ENCODE measurements at places on chromosomes 1 and 21.

GRCh38 chr1:4044967-4045366 lies 144.9 kb upstream of the C1orf174 start:
- no peaks in the 10 kb centered on the region for H3K36me3 ChIP-seq
- no peak overlapping the region for H3K4me3 ChIP-seq
- H3K4me1 ChIP-seq: no peaks in the 10 kb centered on the region
- DNase-seq: no peak

DNA sequence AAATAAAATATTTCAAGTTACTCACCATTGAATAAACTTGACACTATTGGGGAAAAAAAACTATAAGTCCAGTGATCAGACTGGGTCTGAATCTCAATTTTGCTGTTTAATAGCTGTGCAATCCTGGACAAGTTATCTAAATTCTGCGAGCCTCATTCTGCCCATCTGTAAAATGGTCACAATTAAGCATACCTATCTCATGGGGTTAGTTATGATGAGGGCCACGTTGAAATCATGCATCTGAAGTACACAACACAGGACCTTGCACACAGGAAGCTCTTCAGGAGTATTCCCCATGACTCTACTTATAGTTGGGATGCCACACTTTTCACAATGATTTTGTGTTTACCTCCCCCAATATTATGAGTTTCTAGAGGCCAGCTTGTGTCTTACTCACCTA lies 3.8 kb upstream of the HTR1D start:
- no peak overlapping the region for H3K27ac ChIP-seq
- H3K4me3 ChIP-seq: no peak overlapping the region
- H3K27me3 ChIP-seq: peaks cover 18% of the 10 kb centered on the region
- H3K36me3 ChIP-seq: no peaks in the 10 kb centered on the region
- no peak for DNase-seq

- no peak overlapping the region for H3K27ac ChIP-seq
- H3K27me3 ChIP-seq: no peaks in the 10 kb centered on the region
- H3K36me3 ChIP-seq: no peaks in the 10 kb centered on the region
- no peaks in the 10 kb centered on the region for H3K4me1 ChIP-seq
- no peak for DNase-seq
Measured at GRCh38 chr1:101051688-101052638, 26.4 kb upstream of the DPH5 start.

GRCh38 chr1:197958438-197959305 lies 41.5 kb downstream of the LHX9 start:
- H3K27ac ChIP-seq: no peak overlapping the region
- no peaks in the 10 kb centered on the region for H3K27me3 ChIP-seq
- no peaks in the 10 kb centered on the region for H3K4me1 ChIP-seq
- no peak overlapping the region for H3K4me3 ChIP-seq
- no peaks in the 10 kb centered on the region for H3K36me3 ChIP-seq

DNA sequence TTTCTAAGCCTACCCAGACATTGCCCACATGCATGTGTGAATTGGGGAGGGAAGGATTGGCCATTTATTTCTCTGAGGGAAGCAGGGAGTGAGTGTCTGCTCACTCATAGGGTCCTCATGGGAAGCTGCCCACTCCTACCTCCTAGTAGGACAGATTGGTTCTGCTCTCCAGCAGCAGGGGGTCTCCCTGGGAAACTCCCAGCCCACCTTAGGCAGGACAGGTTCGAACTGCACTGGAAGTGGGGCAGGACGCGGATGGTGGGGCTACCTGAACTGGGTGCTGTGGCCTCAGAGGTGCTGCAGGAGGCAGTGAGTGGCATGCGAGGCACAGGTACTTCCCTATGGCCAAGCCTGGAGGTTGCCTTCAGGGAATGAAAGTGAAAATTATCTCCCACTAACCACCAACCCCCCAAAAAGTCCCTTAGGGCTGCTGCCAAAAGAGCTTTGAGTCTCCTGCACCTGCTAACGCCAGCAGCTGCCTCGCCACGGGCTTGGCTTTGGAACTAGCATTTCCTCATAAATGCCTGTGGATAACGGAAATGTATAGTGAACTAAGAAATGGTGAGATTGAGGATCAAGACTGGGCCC lies 157.0 kb upstream of the COA6 start:
- H3K36me3 ChIP-seq: no peaks in the 10 kb centered on the region
- H3K27me3 ChIP-seq: peaks cover 4% of the 10 kb centered on the region
- H3K4me3 ChIP-seq: no peak overlapping the region

DNA sequence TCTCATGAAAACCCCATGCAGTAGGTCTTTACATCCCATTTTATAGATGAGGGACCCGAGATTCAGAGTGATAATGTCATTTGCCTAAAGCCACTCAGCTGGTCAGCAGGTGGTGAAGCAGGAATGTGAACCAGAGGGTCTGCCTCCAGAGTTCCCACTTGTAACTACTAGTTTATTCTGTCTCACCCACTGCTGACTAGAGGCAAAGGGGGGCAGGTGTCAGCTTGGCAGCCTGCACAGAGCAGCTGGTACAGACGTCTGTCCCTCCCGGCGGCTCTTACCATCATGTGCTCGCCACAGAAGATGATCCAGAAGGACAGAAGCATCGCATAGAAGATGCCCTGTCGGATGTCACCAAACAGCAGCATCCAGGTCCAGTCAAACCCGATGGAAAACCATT lies 82.4 kb downstream of the WLS start:
- DNase-seq: no peak
- no peak overlapping the region for H3K27ac ChIP-seq
- no peaks in the 10 kb centered on the region for H3K27me3 ChIP-seq
- peaks cover 10% of the 10 kb centered on the region for H3K36me3 ChIP-seq
- H3K4me1 ChIP-seq: no peaks in the 10 kb centered on the region

DNA sequence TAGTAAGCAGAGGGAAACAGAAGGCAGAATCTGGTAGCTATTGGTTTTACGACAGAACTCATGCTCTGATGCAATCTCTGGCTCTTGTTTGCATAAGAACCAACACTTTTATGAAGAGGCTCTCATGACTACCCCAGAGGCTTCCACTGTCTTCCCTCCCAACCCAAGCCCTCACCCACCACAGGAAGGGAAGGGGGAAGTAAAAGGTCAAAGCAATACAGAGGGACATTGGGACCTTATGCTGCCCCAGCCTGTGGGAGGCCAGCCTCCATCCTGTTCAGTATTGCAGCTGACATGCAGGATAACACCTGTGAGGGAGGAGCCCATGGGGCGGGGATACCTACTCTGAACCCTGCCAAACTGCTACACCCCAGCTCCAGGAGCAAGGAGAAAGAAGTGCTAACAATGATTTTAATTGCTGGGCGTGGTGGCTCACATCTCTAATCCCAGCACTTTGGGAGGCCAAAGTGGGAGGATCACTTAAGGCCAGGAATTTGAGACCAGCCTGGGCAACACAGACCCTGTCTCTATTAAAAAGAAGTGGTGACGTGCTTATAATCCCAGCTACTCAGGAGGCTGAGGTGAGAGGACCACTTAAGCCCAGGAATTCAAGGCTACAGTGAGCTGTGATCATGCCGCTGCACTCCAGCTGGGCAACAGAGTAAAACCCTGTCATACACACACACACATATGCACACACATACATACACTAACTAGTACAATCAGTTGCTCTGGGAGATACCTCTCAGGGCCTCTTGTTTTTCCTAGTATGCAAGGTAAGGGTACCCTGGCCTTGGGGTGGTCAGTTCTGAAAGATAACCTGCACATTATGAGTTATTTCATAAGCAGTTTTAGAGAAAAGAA lies 9.5 kb downstream of the MR1 start:
- no peaks in the 10 kb centered on the region for H3K27me3 ChIP-seq
- H3K36me3 ChIP-seq: peaks cover 4% of the 10 kb centered on the region
- DNase-seq: no peak
- H3K4me1 ChIP-seq: peaks cover 36% of the 10 kb centered on the region

GRCh38 chr1:163106364-163106987 lies 37.3 kb downstream of the RGS4 start:
- H3K27me3 ChIP-seq: no peaks in the 10 kb centered on the region
- no peaks in the 10 kb centered on the region for H3K4me1 ChIP-seq
- H3K36me3 ChIP-seq: no peaks in the 10 kb centered on the region
- H3K4me3 ChIP-seq: no peak overlapping the region

DNA sequence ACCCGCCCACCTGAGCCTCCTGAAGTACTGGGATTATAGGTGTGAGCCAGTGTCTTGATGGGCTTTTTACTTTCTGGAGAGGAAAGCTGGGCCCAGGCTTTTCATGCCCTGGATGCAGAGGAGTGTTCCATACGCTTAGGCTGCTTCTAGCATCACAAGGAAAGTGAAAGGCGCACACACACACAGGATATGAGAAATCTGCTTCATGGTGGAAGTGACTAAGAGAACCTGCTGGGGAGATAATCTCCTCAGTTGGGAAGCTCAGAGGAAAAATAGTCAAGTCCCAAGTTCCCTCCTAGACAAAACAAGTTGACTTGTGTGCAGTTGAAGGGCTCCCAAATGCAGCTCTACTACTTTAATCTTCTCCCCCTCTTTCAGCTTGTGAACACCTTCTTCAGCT lies 2.2 kb downstream of the NUDC start:
- peaks cover 21% of the 10 kb centered on the region for H3K4me1 ChIP-seq
- peaks cover 20% of the 10 kb centered on the region for H3K36me3 ChIP-seq
- no peaks in the 10 kb centered on the region for H3K27me3 ChIP-seq

- H3K27me3 ChIP-seq: no peaks in the 10 kb centered on the region
- H3K27ac ChIP-seq: no peak overlapping the region
- no peak overlapping the region for H3K4me3 ChIP-seq
- no peaks in the 10 kb centered on the region for H3K36me3 ChIP-seq
- no peak for DNase-seq
Measured at GRCh38 chr1:195717651-195718050, 890.6 kb downstream of the KCNT2 start.

GRCh38 chr21:27582948-27583430 lies 616.1 kb upstream of the ADAMTS5 start:
- no peaks in the 10 kb centered on the region for H3K4me1 ChIP-seq
- H3K4me3 ChIP-seq: no peak overlapping the region
- H3K27ac ChIP-seq: no peak overlapping the region
- DNase-seq: no peak
- no peaks in the 10 kb centered on the region for H3K27me3 ChIP-seq

DNA sequence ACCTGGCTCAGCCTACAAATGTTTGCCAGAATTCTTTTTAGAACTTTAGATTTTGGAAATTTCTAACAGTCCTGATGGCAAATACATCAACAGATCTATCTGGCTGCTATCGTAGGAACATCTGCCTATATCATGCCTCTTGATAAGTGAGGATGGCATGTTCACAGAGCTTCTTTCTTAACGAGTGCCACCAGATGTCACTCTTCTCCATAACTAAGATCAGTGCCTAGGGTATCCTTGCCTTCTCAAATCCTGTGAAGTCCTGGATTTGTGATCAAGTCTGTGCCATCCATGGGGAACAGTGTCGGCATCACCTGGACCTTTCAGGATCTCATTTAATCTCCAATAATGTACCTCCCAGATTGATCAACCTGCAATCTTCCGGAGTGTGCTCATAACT lies 36.5 kb upstream of the CD5L start:
- H3K4me3 ChIP-seq: no peak overlapping the region
- no peak for DNase-seq
- H3K4me1 ChIP-seq: no peaks in the 10 kb centered on the region
- no peaks in the 10 kb centered on the region for H3K36me3 ChIP-seq
- no peak overlapping the region for H3K27ac ChIP-seq

- no peaks in the 10 kb centered on the region for H3K27me3 ChIP-seq
- H3K36me3 ChIP-seq: peaks cover 10% of the 10 kb centered on the region
- no peaks in the 10 kb centered on the region for H3K4me1 ChIP-seq
- H3K27ac ChIP-seq: no peak overlapping the region
Measured at GRCh38 chr1:51416910-51417309, 86.5 kb upstream of the TTC39A start.

GRCh38 chr1:185734929-185735700 lies 924 bp downstream of the HMCN1 start:
- H3K27me3 ChIP-seq: no peaks in the 10 kb centered on the region
- peak overlapping the region; percentile 77 for H3K27ac ChIP-seq
- H3K36me3 ChIP-seq: no peaks in the 10 kb centered on the region
- DNase-seq: no peak
- H3K4me3 ChIP-seq: no peak overlapping the region
- peaks cover 16% of the 10 kb centered on the region for H3K4me1 ChIP-seq

GRCh38 chr1:116991171-116991845 lies 10.3 kb upstream of the CD101 start:
- peak overlapping the region; percentile 73 for H3K27ac ChIP-seq
- no peaks in the 10 kb centered on the region for H3K27me3 ChIP-seq
- no peak overlapping the region for H3K4me3 ChIP-seq
- DNase-seq: no peak

DNA sequence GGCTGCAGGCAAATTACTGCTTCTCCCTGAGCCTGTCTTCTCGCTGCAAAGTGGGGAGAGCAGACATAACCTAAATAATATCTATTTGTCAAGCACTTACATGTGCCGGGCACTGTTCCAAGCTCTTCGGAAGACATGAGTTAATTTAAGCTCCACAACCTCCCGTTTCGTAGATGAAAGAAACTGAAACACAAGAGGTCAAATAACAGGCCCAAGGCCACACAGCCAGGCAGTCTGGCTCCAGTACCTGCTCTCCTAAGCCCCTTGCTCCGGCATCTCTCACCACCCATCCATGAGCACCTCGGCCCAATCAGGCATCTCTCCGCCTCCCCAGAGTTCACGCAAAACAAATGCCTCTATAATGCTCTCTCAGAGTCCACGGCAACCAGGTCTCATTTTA lies 65.4 kb downstream of the TAS1R2 start:
- H3K27ac ChIP-seq: no peak overlapping the region
- H3K27me3 ChIP-seq: no peaks in the 10 kb centered on the region
- no peak for DNase-seq
- H3K36me3 ChIP-seq: no peaks in the 10 kb centered on the region

GRCh38 chr1:212618466-212619210 lies 10.1 kb downstream of the ATF3 start:
- H3K4me1 ChIP-seq: no peaks in the 10 kb centered on the region
- DNase-seq: no peak
- H3K4me3 ChIP-seq: no peak overlapping the region
- H3K27ac ChIP-seq: no peak overlapping the region
- no peaks in the 10 kb centered on the region for H3K27me3 ChIP-seq

DNA sequence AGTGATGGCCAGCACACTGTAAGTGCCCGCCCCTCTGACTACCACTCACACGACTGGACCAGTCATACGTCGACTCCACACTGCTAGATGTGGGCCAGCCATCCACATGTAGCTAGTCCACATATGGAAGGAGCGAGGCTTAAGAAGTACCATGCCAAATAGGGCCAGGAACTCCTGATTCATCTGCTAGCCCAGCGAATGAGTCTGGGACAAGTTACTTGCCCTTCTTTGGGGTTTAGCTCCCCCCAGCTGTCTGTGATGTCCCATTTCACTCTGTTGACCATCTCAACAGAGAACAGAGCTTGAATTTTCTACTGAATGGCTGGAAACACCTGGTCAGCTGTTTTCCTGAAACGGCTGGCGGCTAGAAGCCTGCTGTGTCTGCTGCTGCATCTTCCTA lies 5.8 kb downstream of the CSRP1 start:
- H3K4me1 ChIP-seq: peaks cover 78% of the 10 kb centered on the region
- H3K27ac ChIP-seq: peak overlapping the region; percentile 80
- no peak overlapping the region for H3K4me3 ChIP-seq
- DNase-seq: no peak
- no peaks in the 10 kb centered on the region for H3K27me3 ChIP-seq
